ENCODE measurements at places on chromosomes 7 and 10. TPM values are rescaled to one million over a fixed set of nuclear protein-coding genes. Genes with fewer than 3 reads are reported as not detected.

DNA sequence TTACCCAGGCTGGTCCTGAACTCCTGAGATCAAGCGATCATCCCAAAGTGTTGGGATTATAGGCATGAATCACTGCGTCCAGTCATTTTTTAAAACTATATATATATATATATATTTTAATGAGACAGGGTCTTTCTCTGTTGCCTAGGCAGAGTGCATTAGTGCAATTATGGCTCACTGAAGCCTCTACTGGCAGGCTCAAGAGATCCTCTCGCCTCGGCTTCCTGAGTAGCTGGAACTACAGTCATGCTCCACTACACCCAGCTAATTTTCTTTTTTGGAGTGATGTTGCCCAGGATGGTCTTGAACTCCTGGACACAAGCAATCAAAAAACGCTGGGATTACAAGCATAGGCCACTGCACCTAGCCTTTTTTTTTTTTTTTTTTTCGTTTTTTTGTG lies 55.3 kb upstream of the KAT6B start:
- no peaks in the 10 kb centered on the region for H3K4me1 ChIP-seq
- H3K27me3 ChIP-seq, result peaks cover 2% of the 10 kb centered on the region
- no peak overlapping the region for H3K4me3 ChIP-seq
- H3K27ac ChIP-seq, result no peak overlapping the region
- DNase-seq, result no peak

GRCh38 chr7:149063476-149063875 lies 27.0 kb downstream of the ZNF786 start:
- peaks cover 4% of the 10 kb centered on the region for H3K36me3 ChIP-seq
- H3K4me1 ChIP-seq, result peaks cover 5% of the 10 kb centered on the region
- H3K27ac ChIP-seq, result no peak overlapping the region
- no peaks in the 10 kb centered on the region for H3K27me3 ChIP-seq
- DNase-seq, result no peak
- no peak overlapping the region for H3K4me3 ChIP-seq

- no peaks in the 10 kb centered on the region for H3K36me3 ChIP-seq
- H3K4me3 ChIP-seq, result no peak overlapping the region
- DNase-seq, result no peak
- no peaks in the 10 kb centered on the region for H3K4me1 ChIP-seq
- no peak overlapping the region for H3K27ac ChIP-seq
These were observed 459.7 kb upstream of the SEMA3A start for GRCh38 chr7:84654273-84654672.

DNA sequence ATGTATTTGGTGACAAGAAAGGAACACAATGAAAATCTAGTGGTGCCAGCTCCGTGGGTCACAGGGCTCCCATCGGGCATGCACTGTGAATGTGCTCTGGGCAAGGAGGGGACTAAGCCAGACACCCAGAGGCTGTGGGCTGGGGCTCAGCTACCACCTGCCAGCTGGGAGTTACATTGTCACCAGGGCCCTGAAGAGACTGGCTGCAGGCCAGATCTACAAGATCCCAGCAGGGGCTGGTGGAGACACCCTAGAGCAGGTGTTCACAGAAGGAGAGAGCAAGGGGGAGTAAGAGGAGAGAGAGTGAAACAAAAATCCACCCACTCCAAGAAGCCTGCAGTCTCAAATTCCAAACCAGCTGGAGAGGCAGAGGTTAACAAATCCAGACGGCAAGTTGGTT lies 116.6 kb upstream of the ADCY1 start:
- H3K4me3 ChIP-seq, result no peak overlapping the region
- no peak overlapping the region for H3K27ac ChIP-seq
- DNase-seq, result no peak
- peaks cover 2% of the 10 kb centered on the region for H3K27me3 ChIP-seq
- H3K4me1 ChIP-seq, result no peaks in the 10 kb centered on the region
- H3K36me3 ChIP-seq, result no peaks in the 10 kb centered on the region

- no peak for DNase-seq
- no peaks in the 10 kb centered on the region for H3K36me3 ChIP-seq
- H3K27ac ChIP-seq, result no peak overlapping the region
- H3K27me3 ChIP-seq, result no peaks in the 10 kb centered on the region
- no peak overlapping the region for H3K4me3 ChIP-seq
These were observed 29.9 kb downstream of the PAPOLB start for GRCh38 chr7:4831723-4832495.

DNA sequence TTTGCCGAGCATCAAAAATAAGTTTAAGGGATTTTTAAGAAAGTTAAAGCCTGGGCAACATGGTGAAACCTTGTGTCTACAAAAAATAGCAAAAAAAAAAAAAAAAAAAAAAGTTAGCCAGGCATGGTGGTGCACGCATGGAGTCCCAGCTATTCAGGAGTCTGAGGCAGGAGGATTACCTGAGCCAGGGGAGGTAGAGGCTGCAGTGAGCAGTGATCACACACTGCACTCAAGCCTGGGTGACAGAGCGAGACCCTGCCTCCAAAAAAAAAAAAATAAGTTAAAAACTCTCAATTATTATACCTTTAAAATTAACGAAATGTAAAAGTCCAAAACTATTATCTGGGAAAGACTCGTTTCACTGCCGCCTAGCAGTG lies 35.0 kb upstream of the DAGLB start:
- H3K4me3 ChIP-seq, result peak overlapping the region; percentile 94
- H3K27me3 ChIP-seq, result no peaks in the 10 kb centered on the region
- H3K27ac ChIP-seq, result peak overlapping the region; percentile 95
- H3K36me3 ChIP-seq, result peaks cover 33% of the 10 kb centered on the region
- no peak for DNase-seq

MACC1 gene
- 0.55 TPM for total RNA-seq

HOXA1 gene
- 0.92 TPM for total RNA-seq
